ENCODE measurements at places on chromosomes 7 and 10. TPM values are rescaled to one million over a fixed set of nuclear protein-coding genes. Genes with fewer than 3 reads are reported as not detected.
A peak's percentile ranks its signal among the peaks of the same experiment; 100 is the strongest.

AOAH gene
- 0.59 TPM for total RNA-seq

GRCh38 chr7:105020926-105021325 lies 6.9 kb downstream of the KMT2E start:
- DNase-seq: no peak

DNA sequence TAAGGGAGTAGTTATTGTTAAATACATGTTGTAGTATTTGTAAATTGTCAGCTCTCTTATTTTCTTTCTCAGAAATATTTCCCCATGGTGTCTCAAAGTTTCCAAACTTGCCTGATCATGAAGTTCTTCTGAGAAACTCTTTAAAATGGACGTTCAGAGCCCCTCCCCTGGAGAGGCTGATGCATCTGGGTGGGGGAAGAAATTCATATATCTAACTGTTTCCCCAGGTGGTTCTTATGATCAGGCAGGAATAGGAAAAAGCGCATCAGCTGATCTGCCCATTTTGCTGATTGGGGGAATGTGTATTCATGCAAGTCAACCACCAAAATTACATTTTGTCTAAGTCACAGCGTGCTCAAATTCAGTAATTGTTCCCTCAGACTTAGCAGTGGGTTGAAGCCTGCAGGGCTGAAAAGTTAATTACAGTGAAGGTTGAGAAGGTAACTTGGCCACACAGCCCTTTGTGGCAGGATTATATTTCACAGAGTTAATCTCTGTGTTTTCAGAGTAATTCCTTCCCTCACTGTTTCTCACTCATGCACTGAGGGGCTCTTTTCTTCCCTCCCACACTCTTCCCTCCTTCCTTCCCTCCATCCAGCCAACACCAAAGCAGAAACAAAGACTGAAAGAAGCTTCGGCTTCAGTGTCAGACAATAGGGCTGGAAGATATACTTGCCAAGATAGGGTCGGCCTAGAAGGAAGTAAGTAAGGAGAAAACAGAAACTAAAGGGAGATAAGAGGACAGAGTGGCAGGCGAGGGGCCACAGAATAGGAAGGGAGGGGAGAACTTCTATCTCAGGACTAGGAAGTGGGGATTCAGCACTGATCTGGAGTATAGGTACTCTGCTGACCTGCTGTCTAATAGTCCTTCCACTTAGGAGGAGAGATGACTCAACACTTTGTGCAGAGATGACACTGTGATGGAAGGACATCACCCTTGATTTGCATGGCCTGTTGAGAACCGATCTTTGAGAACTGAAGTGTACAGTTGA lies 50.5 kb upstream of the STARD3NL start:
- no peak for DNase-seq

PHKG1 gene
- 0.46 TPM for total RNA-seq

CYP2C19 gene
- total RNA-seq: not detected

TUBAL3 gene
- not detected for total RNA-seq

GRCh38 chr7:1120791-1121190 lies 32.9 kb downstream of the GPER1 start:
- DNase-seq: no peak

DNA sequence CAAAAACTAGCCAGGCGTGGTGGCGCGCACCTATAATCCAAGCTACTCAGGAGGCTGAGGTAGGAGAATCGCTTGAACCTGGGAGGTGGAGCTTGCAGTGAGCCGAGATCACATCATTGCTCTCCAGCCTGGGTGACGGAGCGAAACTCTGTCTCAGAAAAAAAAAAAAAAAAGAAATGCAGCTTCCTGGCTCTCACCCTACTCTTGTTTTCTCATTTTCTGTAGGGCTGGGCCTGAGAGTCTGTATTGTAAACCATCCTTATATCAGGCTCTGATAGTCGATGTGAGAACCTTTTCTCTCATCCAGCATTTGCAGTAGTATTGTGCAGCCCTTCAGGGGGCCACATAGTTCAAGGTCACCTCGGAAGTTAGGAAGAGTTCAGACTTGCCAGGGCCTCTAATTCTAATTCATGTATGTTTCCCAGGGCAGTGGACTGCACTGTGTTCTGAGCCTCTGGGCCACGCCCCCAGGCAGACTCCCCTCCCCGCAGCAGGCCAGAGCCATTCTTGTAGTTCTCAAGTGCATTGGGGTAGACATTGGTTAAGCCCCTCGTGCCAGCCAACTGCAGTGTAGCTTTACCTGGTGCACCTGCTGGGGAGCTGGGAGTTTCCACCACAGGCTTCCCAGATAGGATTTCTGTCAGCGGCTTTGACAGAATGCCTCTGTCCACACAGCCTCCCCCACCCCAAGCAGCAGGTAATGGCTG lies 38.3 kb upstream of the PDCD4 start:
- peak; percentile 75 for DNase-seq

GPR15LG gene
- not detected for total RNA-seq

NEUROG3 gene
- not detected for total RNA-seq

DNA sequence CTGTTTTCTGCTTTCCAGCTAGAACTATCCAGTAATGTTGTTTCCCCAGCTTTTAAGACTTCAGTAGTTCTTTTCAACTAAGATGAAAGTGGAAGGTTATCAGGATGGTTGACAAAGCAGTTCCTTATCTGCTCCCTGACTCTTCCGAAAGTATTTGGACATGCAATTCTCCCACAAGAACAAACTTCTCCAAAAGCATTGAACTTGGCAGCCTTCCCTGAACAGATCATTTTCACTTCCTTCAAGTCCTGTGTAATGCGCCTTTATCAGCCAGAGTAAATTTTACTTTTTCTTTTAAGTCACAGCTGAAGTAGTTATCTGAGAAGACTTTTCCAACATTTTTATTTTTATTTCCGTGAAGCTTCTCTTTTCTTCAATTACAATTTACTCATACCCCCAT lies 39.7 kb downstream of the CDC14C start:
- no peak for DNase-seq

GRCh38 chr10:112006831-112007230 lies 176.7 kb downstream of the GPAM start:
- no peak for DNase-seq

H2BK1 gene
- total RNA-seq: not detected

DNA sequence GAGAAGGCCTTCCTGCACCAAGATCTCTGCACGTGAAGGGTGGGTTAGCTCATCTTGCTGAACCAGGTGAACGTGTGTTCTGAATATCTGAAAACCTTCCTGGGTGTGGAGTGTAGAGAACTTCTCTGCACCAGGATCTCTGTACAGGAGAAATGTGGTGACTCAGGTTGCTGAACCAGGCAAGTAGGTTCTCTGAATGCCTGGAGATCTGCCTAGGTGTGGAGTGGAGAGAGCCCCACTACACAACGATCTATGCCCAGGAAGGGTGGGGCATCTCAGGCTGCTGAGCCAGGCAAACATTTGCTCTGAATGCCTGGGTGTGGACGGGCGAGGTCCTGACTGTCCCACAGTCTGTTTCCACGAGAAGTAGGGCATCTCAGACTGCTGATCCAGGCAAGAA lies 1002.3 kb upstream of the KCND2 start:
- no peak for DNase-seq

DNA sequence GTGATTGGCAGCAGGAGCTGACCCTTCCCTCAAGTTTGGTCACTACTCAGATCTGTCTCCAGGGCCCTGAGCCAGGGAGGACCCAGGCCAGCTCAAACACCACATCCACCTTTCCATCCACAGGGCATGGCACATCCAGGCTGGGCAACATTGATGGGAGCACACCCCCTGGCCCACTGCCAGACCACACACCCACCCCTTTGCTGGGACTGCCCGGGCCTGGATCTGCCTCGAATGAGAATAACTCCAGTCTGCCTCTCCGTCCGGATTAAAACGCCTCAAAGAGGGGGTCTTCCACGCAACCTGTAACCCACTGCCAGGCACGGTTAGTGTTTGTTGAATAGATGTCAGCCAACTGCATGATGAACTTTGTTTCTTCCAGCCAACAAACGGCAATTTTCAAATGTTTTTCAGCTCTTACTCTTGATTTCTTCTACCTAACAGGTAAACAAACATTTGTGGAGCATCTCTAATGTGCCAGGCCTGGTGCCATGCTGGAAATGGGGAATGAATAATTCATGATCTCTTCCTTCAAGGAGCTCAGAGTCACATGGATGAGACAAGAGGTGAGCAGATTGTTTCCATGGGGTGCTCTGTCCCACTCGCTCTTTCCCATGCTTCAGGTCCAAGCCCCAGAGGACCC lies 41.0 kb upstream of the CHST15 start:
- no peak for DNase-seq

ASB4 gene
- total RNA-seq: not detected

- DNase-seq: peak; percentile 57
These were observed 154.3 kb downstream of the ELAPOR2 start for GRCh38 chr7:86904949-86905834.

- DNase-seq: no peak
These were observed 1162.9 kb downstream of the CNTNAP2 start for GRCh38 chr7:147279514-147279913.

DNA sequence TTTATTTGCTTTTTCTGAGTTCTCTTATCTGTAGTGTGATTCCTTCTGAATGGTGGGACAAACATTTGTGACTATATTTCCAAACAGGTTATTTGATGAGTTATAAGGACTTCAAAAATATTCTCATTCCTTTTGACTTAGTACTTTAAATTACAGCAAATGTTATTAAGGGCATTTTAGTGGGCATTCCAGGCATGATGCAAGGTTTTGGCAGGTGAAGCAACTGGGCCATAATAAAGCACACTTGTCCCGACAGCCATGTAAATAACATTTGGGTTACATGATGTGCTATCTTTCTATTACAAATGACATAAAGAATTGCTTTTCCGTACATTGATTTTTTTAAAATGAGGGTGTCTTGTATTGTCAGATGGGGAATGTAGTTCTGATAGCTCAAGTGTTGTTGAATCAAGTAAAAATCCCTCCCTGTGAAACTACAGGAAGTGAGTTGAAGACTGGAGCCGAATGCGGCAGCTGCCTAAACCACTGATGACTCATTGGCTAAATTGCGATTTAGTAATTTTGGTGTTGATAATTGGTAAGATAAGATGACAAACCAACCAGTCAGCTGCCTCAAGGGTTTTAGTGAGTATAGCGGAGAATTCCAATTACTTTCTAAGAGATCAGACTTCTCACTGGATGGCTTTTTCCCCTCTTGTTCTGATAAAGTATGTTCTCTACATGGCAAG lies 231.3 kb upstream of the NPY start:
- no peak for DNase-seq

- DNase-seq: no peak
These were observed 147.1 kb downstream of the ELFN1 start for GRCh38 chr7:1817061-1817712.

GRCh38 chr7:114478384-114478783 lies 63.8 kb downstream of the FOXP2 start:
- no peak for DNase-seq

GRCh38 chr10:69438536-69439349 lies 12.5 kb upstream of the TSPAN15 start:
- DNase-seq: no peak

ZNF804B gene
- total RNA-seq: 0.23 TPM

GRCh38 chr10:92149261-92149660 lies 141.6 kb downstream of the CPEB3 start:
- DNase-seq: no peak

ZNF273 gene
- 15.5 TPM for total RNA-seq

PON3 gene
- 0.54 TPM for total RNA-seq

All from endodermal cell (in vitro differentiated cells).